ENCODE measurements at places on chromosomes 16 and 17.

GRCh38 chr16:24009955-24010354 lies 174.2 kb downstream of the PRKCB start:
- DNase-seq: no peak

DNA sequence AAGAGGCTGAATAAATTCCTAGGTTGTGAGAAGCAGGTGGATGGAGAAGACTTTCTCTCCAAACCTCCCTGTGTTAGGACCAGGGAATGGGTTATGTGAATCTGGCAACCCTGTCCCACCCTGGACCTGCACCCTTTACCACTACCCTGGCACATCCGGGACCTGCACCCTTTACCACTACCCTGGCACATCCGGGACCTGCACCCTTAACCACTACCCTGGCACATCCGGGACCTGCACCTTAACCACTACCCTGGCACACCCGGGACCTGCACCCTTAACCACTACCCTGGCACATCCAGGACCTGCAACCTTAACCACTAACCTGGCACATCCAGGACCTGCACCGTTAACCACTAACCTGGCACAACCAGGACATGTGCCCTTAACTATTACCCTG lies 207.0 kb upstream of the CACNG3 start:
- no peak for DNase-seq

DNA sequence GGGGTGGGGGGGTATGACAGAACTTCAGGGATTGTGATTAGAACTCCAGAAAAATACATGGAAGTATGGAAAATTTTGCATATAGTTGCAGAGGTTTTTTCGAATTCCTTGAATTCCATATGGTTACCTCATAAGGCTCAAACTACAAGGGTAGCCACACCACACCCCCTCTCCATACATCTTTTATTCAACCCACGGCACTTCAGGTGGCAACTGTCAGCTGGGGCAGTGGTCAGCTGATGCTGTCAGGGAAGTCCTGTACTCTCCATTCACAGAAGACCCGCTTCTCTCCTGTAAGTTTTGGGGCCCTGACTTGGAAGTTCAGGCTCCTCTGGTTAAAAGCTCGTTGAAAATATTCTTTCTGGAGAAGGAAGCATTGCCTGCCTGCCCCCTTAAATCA lies 57.5 kb upstream of the CLEC19A start:
- no peak for DNase-seq

DNA sequence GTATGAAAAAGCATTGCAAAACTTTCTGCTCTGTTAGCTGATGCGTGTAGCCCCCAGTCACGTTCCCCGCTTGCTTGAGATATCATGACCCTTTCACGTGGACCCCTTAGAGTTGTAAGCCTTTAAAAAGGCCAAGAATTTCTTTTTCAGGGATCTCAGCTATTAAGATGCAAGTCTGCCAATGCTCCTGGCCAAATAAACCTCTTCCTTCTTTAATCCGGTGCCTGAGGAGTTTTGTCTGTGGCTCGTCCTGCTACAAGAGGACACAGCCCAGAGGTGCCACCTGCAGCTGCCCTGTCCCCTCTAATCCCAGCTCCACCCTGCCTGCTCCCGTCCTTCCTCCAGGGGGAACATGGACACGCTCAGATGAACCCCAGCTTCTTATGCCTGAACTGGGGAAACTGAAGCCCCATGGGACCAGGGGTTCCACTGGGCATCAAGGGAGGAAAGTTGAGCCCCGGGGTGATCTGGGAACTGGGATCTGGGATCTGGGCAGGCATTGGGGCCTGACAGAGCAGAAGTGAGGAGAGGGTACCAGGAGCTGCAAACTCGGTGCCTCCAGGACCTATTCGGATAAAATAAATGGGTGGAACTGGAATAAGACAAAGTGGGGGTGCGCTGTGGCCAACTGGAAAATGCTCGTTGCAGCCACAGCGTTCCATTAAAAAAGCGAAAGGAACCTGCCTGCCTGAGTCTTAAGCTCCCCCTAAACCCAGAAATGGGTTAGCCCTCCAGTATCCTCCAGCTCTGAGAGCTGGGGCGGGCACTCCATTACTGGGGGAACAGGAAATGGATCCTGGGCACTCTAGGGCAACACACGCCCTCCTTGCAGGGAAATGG lies 19.7 kb downstream of the QPRT start:
- DNase-seq: no peak

DNA sequence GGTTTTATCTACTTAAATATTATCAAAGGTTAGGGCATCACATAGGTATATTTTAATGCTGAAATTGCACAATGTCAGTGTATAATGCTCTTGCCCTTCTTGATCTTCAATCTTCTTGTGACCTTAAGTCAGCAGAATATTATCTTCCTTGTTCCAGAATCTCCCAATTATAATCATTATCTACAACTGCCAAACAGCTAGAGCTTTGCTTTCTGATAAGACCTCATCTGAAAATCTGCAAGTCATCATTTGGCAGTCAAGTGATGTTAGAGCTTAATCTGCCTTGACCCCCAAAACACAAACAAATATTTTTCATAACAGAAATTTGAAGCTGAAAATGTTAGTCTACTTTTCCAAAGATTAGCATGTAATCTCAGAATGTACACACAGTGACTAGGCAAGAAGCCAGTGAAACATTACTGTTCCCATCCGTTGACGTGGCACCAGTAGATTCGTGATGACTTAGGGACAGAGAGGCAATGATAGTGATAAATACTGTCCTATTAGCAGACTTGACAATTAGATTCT lies 19.8 kb downstream of the REXO5 start:
- DNase-seq: no peak

DNA sequence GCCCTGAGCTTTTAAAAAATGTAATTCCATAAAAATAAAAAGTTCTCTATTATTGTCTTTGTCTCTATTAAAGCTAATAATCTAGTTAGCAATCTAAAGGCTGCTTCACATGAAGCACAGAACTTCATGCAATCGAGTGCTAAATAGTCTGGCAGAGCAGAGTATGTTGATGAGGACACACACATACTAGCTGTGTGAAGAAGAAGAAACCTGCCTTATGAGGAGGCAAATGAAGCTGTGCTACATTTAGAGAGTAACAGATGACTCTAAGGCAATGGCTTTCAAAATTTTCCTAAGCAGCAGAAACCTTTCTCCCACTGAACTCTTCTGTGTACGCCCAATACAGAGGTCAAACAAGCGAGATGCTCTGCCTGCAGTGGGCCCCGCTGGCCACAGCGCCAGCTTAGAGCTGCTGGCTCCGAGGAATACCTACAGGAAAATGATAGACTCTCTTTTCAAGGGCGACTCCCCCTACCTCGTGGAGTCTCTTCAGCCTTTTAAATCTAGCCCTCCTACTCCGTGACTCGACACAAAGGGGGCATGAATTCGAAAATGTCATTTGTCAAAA lies 39.2 kb downstream of the GNA13 start:
- DNase-seq: no peak

GRCh38 chr16:2280981-2281542 lies 13.1 kb upstream of the RNPS1 start:
- no peak for DNase-seq

GRCh38 chr16:71568551-71568950 lies 8.3 kb downstream of the TAT start:
- DNase-seq: no peak

DNA sequence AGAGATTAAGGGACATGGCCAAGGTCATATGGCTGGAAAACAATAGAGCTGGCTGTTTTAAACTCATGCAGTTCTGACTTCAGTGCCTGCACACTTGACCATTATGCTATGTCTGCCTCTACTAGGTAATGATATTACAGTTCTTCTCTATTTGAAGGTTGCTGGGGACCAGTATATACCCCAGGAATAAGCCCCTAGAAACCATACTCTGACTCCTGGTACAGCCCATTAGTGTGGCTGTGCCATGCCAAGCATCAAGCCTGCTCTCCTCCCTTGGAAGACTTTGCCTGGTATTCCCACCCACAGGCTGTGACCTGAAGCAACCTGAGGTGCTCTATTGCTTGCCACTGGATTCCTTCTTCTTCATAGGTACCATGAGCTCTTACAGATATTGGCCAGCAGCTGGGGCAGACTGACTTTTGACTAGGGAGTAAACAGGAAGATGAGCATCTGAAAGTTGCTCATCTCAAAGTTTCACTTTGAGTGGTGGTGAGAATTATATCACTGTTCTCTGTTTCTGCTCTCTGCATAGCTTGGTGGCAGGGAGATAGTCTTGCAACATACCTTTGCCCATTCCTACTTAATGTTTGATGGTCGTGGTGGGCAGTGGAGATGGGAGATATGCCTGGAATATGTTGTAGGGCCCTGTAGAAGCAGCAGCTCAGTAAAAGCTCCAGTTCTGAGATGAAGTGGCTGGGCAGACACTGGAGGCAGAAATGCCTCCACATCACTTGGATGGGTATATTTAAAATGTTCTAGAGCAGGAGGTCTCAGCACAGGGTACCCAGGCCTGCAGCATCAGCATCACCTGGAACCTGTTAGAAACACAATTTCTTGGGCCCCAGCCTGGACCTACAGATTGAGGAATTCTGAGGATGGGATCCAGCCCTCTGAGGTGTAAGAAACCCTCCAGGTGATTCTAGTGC lies 274.7 kb downstream of the HS3ST4 start:
- peak; percentile 86 for DNase-seq

DNA sequence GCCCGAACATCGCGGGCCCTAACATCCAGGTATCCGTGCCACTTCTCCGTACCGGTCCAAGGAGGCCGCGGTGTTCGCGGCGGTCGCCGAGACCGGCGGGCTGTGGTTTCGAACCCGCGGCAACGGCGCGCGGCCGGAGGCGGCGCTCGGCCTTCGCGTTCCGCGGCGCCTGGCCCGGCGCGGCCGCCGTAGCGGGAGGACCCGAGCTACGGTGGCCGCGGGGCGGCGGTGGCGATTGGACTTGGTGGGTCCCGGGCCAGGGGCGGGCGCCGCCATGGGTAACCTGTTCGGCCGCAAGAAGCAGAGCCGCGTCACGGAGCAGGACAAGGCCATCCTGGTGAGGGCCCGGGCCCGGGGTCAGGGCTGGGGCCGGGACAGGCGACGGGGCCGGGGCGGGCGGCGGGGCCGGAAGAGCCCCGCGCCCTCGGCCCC lies at the start of gene CHMP6:
CHMP6 (plus strand) TSS at position 197 of the 432 bp plus-strand sequence; CDS start at position 275, 78 bp downstream.
- peak; percentile 73 for DNase-seq

- no peak for DNase-seq
These were observed 172.5 kb downstream of the HS3ST3A1 start for GRCh38 chr17:13429201-13429600.

DNA sequence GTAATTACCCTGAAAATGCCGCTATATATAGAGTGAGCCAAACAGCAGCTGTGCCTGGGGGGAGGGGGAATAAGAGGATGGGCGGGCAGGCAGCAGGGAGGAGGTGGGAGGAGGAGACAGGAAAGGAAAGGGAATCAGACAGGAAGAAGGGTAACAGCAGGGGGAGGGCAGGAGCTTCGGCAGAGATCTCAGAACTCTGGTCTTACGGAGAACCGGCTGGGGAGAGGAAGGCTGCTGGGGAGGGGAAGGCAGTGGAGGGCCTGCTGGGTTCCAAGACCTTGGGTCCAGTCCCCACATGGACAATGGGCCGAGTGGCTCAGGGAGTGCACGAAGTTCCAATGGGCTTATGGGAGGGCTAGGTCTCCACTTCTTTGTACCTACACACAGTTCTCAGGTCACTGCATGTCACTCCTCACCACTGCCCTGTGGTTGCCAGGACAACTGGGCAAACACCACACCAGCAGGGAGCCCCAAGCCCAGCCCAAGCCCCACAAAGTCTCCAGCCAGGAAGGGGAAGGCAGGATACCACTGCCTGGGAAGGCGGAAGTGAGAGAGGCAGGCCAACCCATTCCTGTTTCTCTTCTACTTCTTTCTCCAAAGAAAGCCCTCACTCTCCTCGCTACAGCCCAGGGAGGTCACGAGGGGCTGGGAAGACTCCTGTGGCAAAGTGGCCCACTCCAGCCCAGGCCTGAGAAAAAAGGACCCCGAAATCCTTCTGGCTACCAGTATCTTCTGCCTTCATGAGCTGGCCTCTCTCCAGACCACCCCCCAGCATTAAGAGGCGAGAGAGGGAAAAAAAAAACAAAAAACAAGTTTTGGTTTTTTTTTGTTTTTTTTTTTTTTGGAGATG lies 25.3 kb downstream of the G6PC3 start:
- no peak for DNase-seq

DNA sequence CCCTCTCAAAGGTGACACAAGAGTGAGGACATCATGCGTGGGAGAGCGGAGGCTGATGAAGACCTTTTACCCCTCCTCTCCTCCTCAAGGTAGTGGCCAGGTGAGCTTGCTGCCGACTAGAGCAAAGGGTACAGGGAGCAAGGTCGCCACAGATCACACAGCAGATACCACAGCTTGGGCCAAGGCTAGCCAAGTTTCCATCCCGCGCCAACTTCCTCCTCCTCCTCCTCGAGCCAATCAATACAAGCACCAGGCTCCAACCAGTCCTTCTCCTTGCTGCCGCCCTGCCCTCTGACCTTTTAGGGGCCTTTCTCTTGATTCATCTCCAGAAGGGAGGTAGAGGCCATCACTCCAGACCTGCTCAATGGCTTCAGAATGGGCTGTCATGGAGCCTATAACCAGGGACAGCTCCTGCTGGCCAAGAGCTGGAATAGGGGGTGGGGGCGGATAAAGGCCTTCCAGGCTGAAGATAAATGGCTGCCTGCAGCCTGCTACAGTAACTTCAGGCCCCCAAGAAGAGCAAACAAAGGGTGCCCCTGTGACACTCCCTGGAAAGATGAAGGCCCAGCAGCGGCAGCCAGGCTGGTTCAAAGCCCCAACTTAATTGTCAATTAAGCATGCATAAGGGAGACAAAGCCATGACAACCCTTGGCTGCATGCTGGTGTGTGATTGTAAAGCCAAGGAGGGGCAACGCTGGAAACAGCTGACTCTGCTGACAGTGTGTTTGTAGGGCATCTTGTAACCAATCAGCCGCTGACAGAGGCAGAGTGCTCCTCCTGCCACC lies 17.8 kb downstream of the HNF1B start:
- DNase-seq: no peak

DNA sequence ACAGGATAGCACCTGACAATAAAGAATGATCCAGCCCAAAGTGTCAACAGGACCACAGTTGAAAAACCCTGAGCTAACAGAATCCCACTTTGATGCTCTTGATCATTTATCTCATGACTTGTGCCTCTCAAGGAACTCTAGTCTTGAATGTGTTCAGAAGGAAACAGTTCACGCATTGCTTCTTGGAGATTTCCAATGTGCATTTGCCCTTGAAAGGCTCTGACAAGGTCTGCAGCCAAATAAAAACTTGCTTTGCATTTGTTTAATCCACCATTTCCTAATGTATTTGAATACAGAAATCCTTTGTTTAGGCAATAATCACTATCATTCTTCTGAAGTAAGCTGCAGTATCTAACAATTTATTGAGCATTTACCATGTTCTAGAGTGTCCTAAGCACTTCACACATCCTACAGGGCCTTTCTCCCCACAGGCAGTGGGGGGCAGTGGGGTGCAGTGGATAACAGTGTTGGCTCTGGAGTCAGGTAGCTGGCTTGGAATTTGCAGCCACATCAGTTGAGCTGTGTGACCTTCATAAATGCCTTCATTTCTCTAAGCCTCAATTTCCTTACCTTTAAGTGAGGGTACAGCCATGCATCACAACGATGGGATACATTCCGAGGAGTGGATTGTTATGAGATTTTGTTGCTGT lies 239.7 kb downstream of the XYLT1 start:
- DNase-seq: no peak

GRCh38 chr17:37742116-37742761 lies 2.6 kb downstream of the HNF1B start:
- DNase-seq: no peak
